ENCODE measurements at places on chromosomes 11 and 22.

DNA sequence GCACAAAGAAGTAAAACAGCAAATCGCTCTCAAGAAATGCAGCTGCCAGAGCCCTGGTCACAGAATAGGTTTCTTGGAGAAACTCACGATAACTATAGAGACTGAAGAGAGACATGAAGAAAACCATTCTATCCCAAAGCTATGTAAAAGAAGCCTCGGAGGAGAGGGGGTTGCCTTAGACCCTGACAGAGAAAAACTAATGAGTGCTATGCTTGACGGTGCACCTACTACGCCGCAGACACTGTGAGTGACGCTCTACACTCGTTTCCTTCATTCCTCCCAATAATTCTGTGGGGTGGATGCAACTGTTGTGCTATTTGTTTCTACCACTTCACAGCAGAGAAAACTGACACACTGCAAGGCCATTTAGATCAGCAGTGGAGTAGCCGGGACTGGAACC, 121.8 kb downstream of the ETS1 start:
- no peak for DNase-seq

DNA sequence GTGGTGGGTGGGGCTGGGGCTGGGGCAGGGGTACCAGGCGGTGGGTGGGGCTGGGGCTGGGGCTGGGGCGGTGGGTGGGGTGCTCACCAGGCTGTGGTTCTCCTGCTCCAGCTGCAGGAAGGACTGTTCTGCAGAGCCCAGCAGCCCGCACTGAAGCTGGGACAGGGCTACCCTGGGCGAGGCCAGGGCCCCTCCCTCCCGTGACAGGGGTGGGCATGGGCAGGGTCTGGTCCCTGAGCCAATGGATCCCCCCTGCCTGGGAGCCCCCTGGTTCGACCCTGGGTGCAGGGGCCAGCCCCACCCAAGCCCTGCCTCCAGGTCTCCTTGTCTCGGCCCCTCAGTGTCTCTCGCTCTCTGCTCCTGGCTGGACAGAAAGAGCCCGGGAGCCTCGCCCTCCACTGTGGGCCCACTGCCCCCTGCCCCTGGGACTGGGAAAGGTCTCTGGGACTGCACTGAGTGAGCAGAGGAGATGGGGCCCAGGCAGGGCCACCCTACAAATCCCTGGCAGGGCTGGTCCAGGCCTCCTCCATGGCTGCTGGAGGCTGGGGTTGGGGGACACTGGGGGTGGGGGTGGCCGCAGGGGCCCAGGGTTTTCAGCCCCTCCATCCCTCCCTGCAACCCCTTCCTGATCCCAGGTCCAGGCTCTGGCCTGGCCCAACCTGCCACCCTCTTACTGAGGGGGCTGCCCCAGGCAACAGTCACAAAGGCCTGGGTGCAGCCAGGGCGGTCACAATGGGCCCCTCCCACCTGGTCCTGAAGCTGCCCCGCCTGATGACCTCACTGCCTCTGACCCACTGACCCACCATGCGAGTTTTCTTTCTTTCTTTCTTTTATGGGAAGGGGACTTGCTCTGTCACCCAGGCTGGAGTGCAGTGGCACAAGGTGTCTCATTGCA, at the start of gene CCDC188:
TSS of gene CCDC188 (minus strand) at position 675 of the 895 bp plus-strand sequence. CDS start at position 606, 69 bp downstream.
- DNase-seq, result no peak

GRCh38 chr11:128323381-128323780, 264.0 kb downstream of the ETS1 start:
- no peak for DNase-seq

GRCh38 chr11:73236205-73236765, 18.2 kb downstream of the P2RY2 start:
- DNase-seq, result no peak

Measured in NCI-H1930 (cell line).